ENCODE measurements at places on chromosomes 4 and X.

DNA sequence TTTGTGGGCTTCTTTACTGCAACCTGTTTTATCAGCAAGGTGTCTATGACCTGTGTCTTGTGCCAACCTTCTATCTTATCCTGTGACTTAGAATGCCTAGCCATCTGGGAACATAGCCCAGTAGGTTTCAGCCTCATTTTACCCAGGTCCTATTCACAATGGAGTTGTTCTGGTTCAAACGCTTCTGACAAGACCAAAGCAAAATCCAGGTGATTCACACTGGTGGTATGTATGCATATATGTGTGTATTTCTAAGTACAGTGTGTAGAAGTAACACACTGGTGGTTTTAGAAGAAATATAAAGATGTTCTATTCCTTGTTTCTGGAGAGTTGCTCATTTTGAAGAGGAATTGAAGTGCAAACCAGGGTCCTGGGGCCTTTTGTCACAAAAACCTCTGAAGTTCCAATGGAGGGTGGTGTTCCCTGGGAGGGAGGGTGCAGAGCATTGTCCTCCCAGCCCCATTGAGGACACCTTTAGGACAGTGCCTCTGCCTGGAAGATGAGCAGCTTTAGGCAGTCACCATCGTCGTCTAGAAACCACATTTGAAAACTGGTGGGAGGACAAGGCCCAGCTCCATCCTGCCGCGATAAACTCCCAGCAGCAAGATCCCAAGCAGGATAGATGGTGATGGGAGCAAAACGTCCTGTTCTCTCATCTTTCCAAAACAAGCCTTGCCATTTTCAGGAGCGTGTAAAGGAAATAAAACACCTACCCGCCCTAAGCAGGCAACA lies 191.4 kb downstream of the TSPAN5 start:
- no peak for DNase-seq

DNA sequence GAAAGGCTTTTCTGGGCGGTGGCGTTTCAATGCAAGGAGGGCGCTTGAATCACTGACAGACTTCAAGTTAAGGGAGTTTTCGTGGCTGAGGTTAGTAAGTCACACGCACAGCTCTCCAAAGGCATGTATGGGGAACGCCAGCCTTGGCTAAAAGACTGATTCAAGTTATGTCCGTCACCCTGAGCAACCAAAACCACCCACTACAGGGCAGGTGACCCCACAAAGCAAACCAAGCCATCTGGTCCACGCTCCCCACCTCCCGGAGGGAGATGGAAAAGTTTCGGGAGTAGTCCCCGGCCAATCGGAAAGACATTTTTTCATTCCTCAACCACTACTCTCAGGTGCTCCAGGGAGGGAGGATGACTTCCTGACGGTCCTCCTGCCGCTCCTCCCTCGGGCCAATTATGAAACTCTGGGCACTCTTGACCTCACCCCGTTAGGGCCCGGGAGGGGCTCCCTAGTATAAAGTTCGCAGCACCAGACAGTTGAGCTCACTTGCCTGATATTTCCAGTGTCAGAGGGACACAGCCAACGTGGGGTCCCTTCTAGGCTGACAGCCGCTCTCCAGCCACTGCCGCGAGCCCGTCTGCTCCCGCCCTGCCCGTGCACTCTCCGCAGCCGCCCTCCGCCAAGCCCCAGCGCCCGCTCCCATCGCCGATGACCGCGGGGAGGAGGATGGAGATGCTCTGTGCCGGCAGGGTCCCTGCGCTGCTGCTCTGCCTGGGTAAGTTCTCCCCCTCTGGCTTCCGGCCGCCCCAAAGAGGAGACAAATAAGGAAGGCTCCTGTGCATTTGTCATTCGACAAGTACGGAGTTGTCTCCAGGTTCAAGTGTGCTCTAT lies at the start of gene EREG:
EREG (plus strand) TSS at position 494 of the 840 bp plus-strand sequence; CDS start at position 658, 164 bp downstream.
- DNase-seq = peak; percentile 9

GRCh38 chr4:22941688-22942375 lies 249.1 kb downstream of the GBA3 start:
- DNase-seq = no peak

DNA sequence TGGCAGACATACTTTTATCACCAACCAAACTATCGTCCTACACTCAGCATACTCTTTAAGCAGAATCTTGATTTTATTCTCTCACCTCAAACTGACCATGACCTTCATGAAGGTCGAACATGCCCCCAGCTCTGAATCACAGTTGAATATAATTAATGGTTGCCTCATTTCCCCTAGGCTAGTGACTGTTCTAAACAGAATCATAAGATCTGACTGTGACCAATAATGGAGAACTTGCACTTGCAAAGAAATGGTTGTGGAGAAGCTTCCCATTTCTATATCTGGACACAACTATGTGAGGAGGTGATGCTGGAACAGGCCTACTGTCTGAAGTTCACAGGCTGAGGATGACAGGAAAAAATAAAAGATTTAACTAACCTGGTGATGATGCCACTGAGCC lies 85.1 kb downstream of the PDGFC start:
- no peak for DNase-seq

- DNase-seq = no peak
Measured at GRCh38 chr4:26342328-26343037, 21.7 kb downstream of the RBPJ start.

DNA sequence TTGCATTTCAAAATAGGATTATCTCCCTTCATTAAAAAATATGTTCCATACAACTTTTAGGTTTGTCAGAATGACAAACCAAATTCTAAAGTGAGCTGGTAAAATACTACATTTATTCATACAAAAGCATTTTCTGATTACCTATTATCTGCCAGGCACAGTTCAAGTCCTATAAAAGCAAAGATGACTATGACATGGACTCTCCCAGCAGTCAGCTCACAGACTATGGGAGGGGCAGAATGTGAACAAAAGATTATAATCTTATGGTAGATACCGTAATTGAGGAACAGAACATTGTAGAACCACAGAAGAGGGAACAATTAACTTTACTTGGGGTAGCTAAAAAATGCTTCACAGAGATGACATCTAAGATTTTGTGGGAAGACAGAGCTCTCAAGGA lies 12.4 kb downstream of the PAQR3 start:
- peak; percentile 43 for DNase-seq

- DNase-seq = no peak
Measured at GRCh38 chrX:104376937-104377336, 122.2 kb upstream of the ESX1 start.

GRCh38 chr4:30283336-30283735 lies 436.8 kb upstream of the PCDH7 start:
- no peak for DNase-seq

GRCh38 chr4:99276417-99276816 lies 14.4 kb downstream of the ADH1A start:
- DNase-seq = no peak

DNA sequence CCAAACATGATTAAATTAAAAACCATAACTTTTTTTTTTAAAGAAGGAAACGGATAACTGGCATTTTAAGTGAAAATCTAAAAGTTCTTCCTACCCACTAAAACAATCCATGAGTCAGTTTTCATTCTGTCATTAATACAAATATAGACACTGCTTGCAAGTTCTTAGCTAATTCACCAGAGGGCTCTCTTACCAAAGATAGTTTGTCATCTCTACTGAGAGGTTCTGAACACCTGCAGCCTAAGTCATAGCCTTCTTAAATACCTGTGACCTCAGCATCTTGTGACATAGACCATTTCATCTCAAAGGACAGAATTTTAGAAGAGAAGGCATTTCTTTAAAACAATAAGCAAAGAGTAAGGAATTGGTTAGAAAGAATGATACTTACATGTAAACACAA lies 65.3 kb upstream of the FAM120C start:
- DNase-seq = no peak

- DNase-seq = no peak
Measured at GRCh38 chrX:24594501-24594900, 52.6 kb downstream of the PCYT1B start.

DNA sequence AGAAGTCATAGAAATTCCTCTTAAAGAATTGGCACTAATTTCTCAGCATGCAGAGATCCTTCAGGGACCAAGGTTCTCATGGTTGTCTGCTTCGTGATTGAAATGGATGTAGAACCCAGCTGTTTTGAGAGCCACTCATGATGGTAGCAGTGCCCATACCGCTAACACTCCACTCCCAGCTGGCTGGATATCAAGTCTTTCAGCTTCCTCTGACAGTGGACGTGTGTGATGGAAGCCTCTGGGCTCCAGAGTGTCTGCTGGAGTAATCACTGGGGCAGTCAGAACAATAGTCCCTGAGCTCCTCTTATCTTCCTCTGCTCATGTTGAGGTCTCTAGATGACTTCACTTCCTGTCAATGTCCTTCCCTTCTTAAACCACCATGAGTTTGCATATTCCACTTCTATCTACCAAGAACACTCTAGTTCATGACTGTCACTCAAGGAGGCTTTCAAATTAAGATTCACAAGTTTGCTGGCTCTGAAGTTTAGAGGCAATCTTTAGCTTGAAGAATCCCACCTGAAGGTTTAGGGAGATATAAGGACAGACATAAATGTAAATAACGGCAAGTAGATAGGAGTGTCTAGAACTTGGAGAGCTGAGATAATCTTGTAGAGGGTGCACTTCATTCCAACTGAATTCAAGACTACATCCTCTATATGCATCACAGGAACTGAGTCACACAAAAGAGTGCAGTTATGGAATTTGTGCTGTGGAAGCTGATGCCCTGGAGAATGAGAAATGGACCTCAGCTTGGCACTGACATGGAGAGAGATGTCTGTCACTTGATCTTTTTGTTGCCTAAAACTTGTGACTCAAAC lies 64.5 kb upstream of the WDR1 start:
- peak; percentile 38 for DNase-seq

- no peak for DNase-seq
Measured at GRCh38 chrX:42783451-42783850, 5.5 kb upstream of the PPP1R2C start.

- no peak for DNase-seq
Measured at GRCh38 chr4:105896461-105896942, 1.2 kb downstream of the NPNT start.

- no peak for DNase-seq
Measured at GRCh38 chrX:33188286-33188685, 23.1 kb downstream of the DMD start.

DNA sequence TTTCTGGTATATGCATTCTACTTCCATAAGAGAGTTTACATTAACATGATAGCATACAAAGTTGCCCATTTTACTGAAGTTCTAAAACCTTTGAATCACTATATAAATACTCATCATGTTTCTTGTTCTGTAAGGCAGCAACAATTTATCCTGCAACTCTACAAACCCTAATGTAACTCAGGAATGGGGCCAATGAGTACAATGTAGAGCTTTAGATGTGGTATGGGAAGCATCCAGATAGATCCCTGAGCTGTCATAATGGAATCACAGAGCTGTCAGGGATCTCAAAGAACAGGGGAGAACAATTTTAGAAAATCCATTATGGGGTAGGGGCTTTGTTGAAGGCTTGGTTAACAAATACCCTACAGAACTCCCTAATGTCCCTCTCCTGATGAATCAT lies 88.5 kb downstream of the DCUN1D4 start:
- DNase-seq = no peak

- no peak for DNase-seq
Measured at GRCh38 chr4:8554555-8555100, 25.6 kb upstream of the GPR78 start.
